ENCODE measurements at places on chromosomes 5 and 9. TPM values are rescaled to one million over a fixed set of nuclear protein-coding genes. Genes with fewer than 3 reads are reported as not detected.

DNA sequence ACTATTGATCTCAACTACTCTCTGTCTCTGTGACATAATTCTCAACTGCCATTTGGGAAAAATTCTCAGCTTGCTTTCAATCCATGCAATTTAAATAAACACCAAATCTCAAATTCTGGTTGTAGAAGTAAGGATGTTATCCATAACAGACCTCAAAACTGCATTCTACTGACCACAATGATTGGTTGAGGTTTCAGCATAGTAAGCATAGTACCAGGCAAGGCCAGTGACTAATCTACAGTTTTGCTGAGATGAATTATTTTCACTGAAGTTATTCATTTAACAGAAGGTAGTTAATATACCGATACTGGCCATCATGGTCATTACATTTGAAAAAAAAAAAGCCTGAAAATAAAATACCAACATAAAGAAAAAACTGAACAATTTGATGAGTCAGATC, 488.0 kb upstream of the CDH18 start:
- no peaks in the 10 kb centered on the region for H3K4me1 ChIP-seq
- no peaks in the 10 kb centered on the region for H3K36me3 ChIP-seq
- H3K27me3 ChIP-seq, result no peaks in the 10 kb centered on the region
- no peak for DNase-seq

DNA sequence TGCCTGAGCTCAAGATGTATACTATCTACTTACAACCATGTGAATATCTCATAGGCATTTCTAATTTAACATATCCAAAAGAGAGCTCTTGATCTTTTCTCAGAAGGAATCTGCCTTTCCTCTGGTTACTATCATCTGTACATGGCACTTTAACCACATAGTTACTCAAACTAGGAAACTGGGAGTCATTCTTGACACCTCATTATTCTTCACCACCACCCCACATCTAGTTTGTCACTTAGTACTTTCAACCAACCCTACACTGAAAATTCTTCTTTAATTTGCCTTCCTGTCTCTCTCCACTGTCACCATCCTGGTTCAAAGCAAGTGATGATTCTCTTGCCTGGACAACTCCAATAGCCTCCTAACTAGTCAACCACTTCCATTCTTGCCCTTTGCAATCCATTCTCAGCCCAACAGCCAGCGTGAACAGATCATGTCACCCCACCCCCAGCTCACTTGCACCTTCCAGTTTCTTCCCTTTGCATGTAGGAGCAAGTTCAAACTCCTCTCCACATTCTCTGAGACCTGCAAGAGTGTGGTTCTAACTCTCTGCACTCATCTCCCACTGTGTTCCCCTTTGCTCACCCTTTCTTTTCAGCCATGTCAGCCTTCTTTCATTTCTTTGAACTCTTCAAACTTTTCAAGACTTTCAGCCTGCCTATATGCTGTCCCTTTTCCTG, 17.3 kb upstream of the SMAD5 start:
- H3K36me3 ChIP-seq, result no peaks in the 10 kb centered on the region
- no peaks in the 10 kb centered on the region for H3K4me1 ChIP-seq
- no peak overlapping the region for H3K4me3 ChIP-seq

- DNase-seq, result no peak
- no peaks in the 10 kb centered on the region for H3K27me3 ChIP-seq
- H3K27ac ChIP-seq, result no peak overlapping the region
These were observed 26.8 kb downstream of the LURAP1L start for GRCh38 chr9:12801663-12802062.

The EIF4E1B gene
- total RNA-seq, result not detected

GRCh38 chr9:122367774-122368460, 2.9 kb upstream of the PTGS1 start:
- no peaks in the 10 kb centered on the region for H3K27me3 ChIP-seq
- H3K4me3 ChIP-seq, result no peak overlapping the region
- H3K4me1 ChIP-seq, result peaks cover 28% of the 10 kb centered on the region
- H3K27ac ChIP-seq, result no peak overlapping the region
- DNase-seq, result no peak

The HACD4 gene
- total RNA-seq, result 11.7 TPM

- H3K4me3 ChIP-seq, result no peak overlapping the region
- H3K36me3 ChIP-seq, result no peaks in the 10 kb centered on the region
- H3K27ac ChIP-seq, result no peak overlapping the region
These were observed 59.5 kb upstream of the TARS1 start for GRCh38 chr5:33381243-33381642.

Data from stomach (tissue), 19 donors.